ENCODE measurements at places on chromosomes 1 and 21. TPM values are rescaled to one million over a fixed set of nuclear protein-coding genes. Genes with fewer than 3 reads are reported as not detected.
A peak's percentile ranks its signal among the peaks of the same experiment; 100 is the strongest.

GRCh38 chr1:70820396-70820795 lies 227.2 kb downstream of the PTGER3 start:
- DNase-seq: no peak
- H3K27ac ChIP-seq: no peak overlapping the region
- H3K4me3 ChIP-seq: no peak overlapping the region
- no peaks in the 10 kb centered on the region for H3K36me3 ChIP-seq
- no peaks in the 10 kb centered on the region for H3K4me1 ChIP-seq

- H3K4me3 ChIP-seq: no peak overlapping the region
- peaks cover 9% of the 10 kb centered on the region for H3K36me3 ChIP-seq
- H3K27me3 ChIP-seq: no peaks in the 10 kb centered on the region
- no peaks in the 10 kb centered on the region for H3K4me1 ChIP-seq
Observed at GRCh38 chr1:219226196-219226595, 52.5 kb downstream of the LYPLAL1 start.

OR2T35 gene
- not detected for total RNA-seq

GRCh38 chr1:216356945-216357344 lies 66.3 kb downstream of the USH2A start:
- H3K27me3 ChIP-seq: no peaks in the 10 kb centered on the region
- H3K27ac ChIP-seq: no peak overlapping the region
- H3K4me1 ChIP-seq: no peaks in the 10 kb centered on the region

DNA sequence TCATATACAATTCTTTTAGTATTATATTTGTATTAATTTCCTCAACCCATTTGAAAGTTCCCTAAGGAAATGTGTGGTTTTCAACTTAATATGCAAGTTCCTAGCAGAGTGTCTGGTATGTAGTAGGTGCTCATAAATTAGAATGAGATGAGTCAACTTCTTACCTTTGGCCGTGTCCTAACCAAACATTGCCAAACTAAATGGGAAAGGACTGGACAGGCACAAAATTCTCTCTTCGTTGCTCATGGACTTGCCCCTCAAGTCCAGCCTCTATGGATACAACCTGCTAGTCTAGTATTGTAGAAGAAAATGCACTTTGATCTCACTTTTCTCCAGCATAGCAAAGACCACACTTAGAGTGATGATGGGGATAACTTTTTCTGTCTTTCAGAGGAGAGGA lies 11.6 kb upstream of the MRPS14 start:
- DNase-seq: no peak
- H3K4me1 ChIP-seq: no peaks in the 10 kb centered on the region
- H3K36me3 ChIP-seq: no peaks in the 10 kb centered on the region
- peaks cover 10% of the 10 kb centered on the region for H3K27me3 ChIP-seq
- H3K27ac ChIP-seq: no peak overlapping the region

- H3K27ac ChIP-seq: no peak overlapping the region
- no peak overlapping the region for H3K4me3 ChIP-seq
- no peaks in the 10 kb centered on the region for H3K36me3 ChIP-seq
- DNase-seq: no peak
- peaks cover 5% of the 10 kb centered on the region for H3K27me3 ChIP-seq
- peaks cover 39% of the 10 kb centered on the region for H3K4me1 ChIP-seq
Observed at GRCh38 chr1:118116909-118117308, 68.1 kb downstream of the SPAG17 start.

TRIM67 gene
- total RNA-seq: not detected

PDZK1 gene
- total RNA-seq: 0.80 TPM

GRCh38 chr1:204446413-204447111 lies 34.9 kb upstream of the PPP1R15B start:
- H3K27me3 ChIP-seq: peaks cover 13% of the 10 kb centered on the region
- DNase-seq: peak; percentile 36
- no peaks in the 10 kb centered on the region for H3K36me3 ChIP-seq

DNA sequence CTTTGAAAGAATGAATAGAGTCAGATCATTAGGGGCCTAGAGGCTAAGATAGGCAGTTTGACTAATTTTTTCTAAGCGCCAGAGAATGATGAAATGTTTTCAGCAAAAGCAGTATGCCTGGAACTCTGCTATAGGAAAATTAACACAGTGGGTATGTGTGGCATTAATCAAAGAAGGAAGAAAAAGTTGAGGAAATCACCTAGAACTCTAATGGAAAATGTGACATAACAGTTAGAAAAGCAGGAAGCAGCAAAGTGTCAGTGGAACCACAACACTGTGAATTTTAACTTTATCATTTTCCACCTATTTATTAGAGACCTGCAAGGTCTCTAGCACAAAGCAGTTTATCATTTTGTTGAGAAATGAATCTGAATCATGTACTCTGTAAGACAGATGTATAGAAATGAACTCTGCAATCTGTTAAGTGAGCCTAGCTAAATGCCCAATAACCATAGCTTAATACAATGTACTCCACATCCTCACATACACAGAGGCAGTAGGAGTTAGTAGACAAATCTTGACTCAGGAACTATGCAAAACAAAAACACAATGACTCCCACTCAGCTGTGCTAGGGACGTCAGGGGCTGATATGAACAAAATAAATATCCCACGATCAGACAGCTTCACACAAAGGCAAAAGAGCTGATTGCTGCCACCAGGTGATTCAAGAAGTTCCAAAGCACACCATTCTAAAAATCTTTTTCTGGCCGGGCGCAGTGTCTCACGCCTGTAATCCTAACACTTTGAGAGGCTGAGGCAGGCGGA lies 500.7 kb upstream of the NFIA start:
- H3K27ac ChIP-seq: no peak overlapping the region
- H3K27me3 ChIP-seq: no peaks in the 10 kb centered on the region
- DNase-seq: no peak
- no peaks in the 10 kb centered on the region for H3K4me1 ChIP-seq

GRCh38 chr1:103107741-103108375 lies 464 bp downstream of the COL11A1 start:
- H3K27me3 ChIP-seq: no peaks in the 10 kb centered on the region
- peaks cover 62% of the 10 kb centered on the region for H3K4me1 ChIP-seq
- H3K27ac ChIP-seq: peak overlapping the region; percentile 80
- H3K4me3 ChIP-seq: peak overlapping the region; percentile 97

GRCh38 chr1:240539769-240540414 lies 72.1 kb downstream of the GREM2 start:
- H3K4me1 ChIP-seq: peaks cover 8% of the 10 kb centered on the region
- no peaks in the 10 kb centered on the region for H3K27me3 ChIP-seq
- H3K4me3 ChIP-seq: no peak overlapping the region
- peaks cover 14% of the 10 kb centered on the region for H3K36me3 ChIP-seq
- H3K27ac ChIP-seq: no peak overlapping the region

- H3K4me3 ChIP-seq: peak overlapping the region; percentile 30
- H3K27me3 ChIP-seq: no peaks in the 10 kb centered on the region
- peak overlapping the region; percentile 80 for H3K27ac ChIP-seq
- peaks cover 43% of the 10 kb centered on the region for H3K4me1 ChIP-seq
- no peak for DNase-seq
- H3K36me3 ChIP-seq: no peaks in the 10 kb centered on the region
Observed at GRCh38 chr21:44024887-44025353, 12.8 kb downstream of the TRAPPC10 start.

DNA sequence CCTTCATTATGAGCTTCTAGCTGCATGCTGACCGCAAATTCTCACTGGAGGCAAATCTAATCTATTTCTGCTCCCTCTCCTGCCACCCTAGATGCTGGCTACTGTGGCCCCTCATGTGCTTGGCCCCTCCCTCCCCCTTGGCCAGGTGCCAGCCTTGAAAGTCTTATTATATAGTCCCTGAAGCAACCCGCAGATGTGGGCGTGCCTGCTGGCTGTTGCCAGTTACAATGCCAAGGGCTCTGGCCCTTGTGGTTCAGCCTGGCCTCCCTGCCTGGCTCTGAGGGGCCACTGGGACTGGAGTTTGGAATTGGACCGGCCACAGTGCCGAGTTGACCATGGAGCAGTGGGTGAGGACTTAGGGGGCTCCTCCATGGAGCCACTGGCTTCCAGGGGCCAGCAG lies 78.9 kb upstream of the ACTRT2 start:
- DNase-seq: no peak
- H3K36me3 ChIP-seq: peaks cover 7% of the 10 kb centered on the region
- no peak overlapping the region for H3K4me3 ChIP-seq
- no peaks in the 10 kb centered on the region for H3K4me1 ChIP-seq
- no peak overlapping the region for H3K27ac ChIP-seq

AMIGO1 gene
- total RNA-seq: 7.2 TPM

DNA sequence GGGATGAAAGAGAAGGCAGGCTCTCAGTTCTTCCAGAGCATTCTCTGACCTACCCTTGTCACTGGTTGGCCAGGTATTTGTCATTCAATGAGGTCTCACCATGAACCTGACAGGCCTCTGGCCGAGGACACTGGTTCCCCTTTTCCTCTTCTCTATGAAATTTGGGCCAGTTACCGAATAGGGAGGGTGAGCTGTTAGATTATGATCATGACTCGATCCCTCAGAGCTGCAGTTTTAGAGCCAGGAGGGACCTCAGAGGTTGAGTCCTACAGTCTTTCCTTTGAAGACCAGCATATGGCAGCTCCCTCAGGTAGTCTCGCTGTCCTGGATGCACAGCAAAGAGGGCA lies 29.5 kb upstream of the CLSTN1 start:
- peaks cover 5% of the 10 kb centered on the region for H3K4me1 ChIP-seq
- H3K27ac ChIP-seq: no peak overlapping the region
- no peak for DNase-seq
- H3K27me3 ChIP-seq: no peaks in the 10 kb centered on the region

CHAF1B gene
- total RNA-seq: 11.1 TPM

TENT5C gene
- 0.51 TPM for total RNA-seq

GRCh38 chr1:60745484-60745883 lies 336.9 kb upstream of the NFIA start:
- H3K27ac ChIP-seq: no peak overlapping the region
- H3K4me1 ChIP-seq: no peaks in the 10 kb centered on the region
- H3K36me3 ChIP-seq: no peaks in the 10 kb centered on the region
- H3K4me3 ChIP-seq: no peak overlapping the region

- DNase-seq: no peak
- H3K36me3 ChIP-seq: no peaks in the 10 kb centered on the region
- H3K4me3 ChIP-seq: no peak overlapping the region
- H3K27me3 ChIP-seq: no peaks in the 10 kb centered on the region
- no peak overlapping the region for H3K27ac ChIP-seq
- no peaks in the 10 kb centered on the region for H3K4me1 ChIP-seq
Observed at GRCh38 chr1:239315631-239316217, 70.6 kb upstream of the CHRM3 start.

TFF2 gene
- not detected for total RNA-seq

DNA sequence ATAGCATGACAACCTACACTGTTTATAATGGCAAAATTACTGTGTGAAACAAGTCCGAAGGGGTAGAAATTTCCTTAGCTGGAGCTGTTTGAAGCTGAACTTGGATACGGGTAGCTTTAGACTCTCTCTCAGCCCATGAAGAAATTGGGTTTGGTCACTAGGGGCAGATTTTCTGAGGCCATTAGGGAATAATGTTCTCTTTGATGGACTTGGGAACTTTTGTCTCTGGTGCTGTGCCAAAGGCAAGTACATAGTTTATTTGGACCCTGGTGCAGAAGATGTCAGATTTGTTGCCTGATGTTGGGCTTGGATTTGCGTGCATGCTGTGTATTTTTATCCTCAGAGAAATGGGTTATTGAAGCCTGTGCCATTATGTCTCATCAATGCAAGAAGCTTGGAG lies 109.6 kb downstream of the VPS13D start:
- H3K36me3 ChIP-seq: peaks cover 29% of the 10 kb centered on the region
- DNase-seq: no peak
- no peak overlapping the region for H3K4me3 ChIP-seq
- H3K27me3 ChIP-seq: no peaks in the 10 kb centered on the region
- peaks cover 7% of the 10 kb centered on the region for H3K4me1 ChIP-seq

- H3K27ac ChIP-seq: no peak overlapping the region
- peaks cover 4% of the 10 kb centered on the region for H3K36me3 ChIP-seq
- H3K4me3 ChIP-seq: no peak overlapping the region
- no peaks in the 10 kb centered on the region for H3K4me1 ChIP-seq
- no peak for DNase-seq
- H3K27me3 ChIP-seq: peaks cover 6% of the 10 kb centered on the region
Observed at GRCh38 chr1:228032041-228032440, 25.2 kb downstream of the WNT3A start.

GRCh38 chr21:38083535-38083934 lies 167.3 kb upstream of the KCNJ6 start:
- H3K36me3 ChIP-seq: no peaks in the 10 kb centered on the region
- H3K27ac ChIP-seq: no peak overlapping the region
- no peak for DNase-seq
- no peak overlapping the region for H3K4me3 ChIP-seq

DNA sequence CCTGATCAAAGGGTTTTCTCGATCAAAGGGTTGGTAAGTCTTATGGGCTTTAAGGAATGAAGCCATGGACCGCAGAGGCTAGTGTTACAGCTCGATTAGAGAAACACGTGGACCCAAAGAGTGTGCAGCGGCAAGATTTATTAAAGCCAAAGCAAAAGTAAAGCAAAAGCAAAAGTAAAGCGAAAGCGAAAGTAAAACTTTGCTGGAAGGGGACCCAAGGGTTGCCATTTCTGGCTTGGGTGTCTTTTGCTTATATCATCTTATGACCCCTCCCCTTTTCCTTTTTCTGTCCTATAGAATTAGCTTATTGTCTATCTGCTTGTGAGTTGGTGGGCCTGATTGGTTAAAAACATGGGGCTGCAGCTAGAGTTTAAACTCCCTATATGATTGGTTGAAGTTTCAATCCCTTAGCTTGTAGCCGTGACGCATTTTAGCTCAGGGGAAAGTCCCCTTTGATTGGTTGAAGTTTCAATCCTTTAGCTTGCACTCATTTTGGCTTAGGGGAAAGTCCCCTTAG lies 957.0 kb downstream of the AMY1C start:
- no peak for DNase-seq
- H3K36me3 ChIP-seq: no peaks in the 10 kb centered on the region
- H3K27ac ChIP-seq: no peak overlapping the region

PTPN7 gene
- not detected for total RNA-seq

CLIC6 gene
- not detected for total RNA-seq

CRP gene
- total RNA-seq: not detected

PPFIA4 gene
- total RNA-seq: 1.0 TPM

DNA sequence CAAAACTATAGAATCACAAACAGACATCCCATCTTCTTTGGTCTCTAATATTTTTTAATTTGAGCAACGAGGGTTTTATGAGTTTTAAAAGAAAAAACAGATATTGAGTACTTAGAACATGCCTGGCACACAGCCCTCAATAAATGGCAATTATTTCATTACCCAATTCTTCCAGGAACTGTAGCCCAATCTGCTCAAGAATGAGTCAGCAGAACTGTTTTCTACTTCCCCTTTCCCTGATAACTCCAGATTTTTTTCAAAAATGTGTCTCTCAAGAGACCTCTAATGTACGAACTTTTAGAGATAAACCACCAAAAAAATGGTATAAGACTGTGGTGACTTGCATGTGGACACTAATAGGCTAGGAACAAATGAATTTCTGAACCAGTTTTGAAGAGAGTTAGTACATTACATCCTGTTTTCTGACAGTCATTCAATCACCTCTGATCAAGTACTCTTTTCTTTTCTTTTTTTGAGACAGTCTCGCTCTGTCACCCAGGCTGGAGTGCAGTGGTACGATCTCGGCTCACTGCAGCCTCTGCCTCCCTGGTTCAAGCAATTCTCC lies 11.5 kb downstream of the ABL2 start:
- H3K36me3 ChIP-seq: peaks cover 15% of the 10 kb centered on the region
- no peaks in the 10 kb centered on the region for H3K27me3 ChIP-seq
- H3K4me3 ChIP-seq: no peak overlapping the region
- peaks cover 11% of the 10 kb centered on the region for H3K4me1 ChIP-seq
- peak overlapping the region; percentile 87 for H3K27ac ChIP-seq

- H3K36me3 ChIP-seq: no peaks in the 10 kb centered on the region
- peaks cover 66% of the 10 kb centered on the region for H3K4me1 ChIP-seq
- peak; percentile 85 for DNase-seq
- H3K4me3 ChIP-seq: peak overlapping the region; percentile 87
Observed at GRCh38 chr1:65812065-65812464, 19.4 kb downstream of the PDE4B start.

All from HFFc6 (cell line).